EL (cell line): ENCODE measurements at places on chromosomes 7 and 10.
A peak's percentile ranks its signal among the peaks of the same experiment; 100 is the strongest.

- DNase-seq, result no peak
These were observed 80.3 kb downstream of the WDR11 start for GRCh38 chr10:120931423-120931822.

- DNase-seq, result no peak
These were observed 13.2 kb upstream of the ABCB5 start for GRCh38 chr7:20602306-20602705.

DNA sequence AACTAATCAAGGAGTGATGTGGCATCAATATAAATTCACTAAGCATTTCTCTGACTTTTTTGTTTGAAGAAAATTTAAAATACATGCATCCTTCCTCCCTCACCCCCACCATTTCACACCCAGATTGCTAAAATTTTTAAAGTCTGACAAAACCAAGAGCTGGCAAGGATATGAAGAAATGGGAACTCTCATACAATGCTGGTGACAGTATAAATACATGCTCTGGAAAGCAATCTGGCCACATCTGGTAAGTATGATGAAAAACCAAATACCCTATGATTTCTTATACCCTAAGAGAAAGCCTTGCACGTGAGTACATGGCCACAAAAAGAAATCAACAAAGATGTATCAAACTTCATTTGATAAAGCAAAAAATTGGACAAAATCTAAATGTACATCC lies 31.2 kb downstream of the P4HA1 start:
- no peak for DNase-seq

- DNase-seq, result peak; percentile 15
These were observed 87.0 kb downstream of the IPMK start for GRCh38 chr10:58180666-58181065.

DNA sequence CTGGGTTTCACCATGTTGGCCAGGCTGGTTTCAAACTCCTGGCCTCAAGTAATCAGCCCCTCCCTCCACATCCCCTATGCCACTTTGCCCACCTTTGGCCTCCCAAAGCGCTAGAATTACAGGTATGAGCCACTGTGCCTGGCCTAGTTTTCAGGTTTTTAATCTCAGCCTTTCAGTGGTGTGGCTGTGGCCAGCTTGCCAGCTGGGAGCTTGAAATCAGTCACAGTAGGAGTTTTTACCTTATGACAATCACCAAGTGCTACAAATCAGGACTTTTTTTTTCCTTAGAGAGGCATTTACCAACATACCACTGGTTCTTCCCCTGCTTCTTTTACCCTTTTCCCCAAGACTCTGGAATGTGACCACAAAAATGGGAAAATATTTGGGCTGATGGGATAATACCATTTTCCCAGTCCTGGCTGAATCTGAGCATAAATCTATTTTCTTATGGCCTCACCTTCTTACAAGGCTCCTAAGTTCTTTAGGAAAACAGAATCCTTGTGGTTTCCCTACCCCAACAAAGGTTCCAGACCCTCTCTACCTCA lies 6.2 kb downstream of the STEAP4 start:
- DNase-seq, result no peak

- DNase-seq, result no peak
These were observed 1.6 kb downstream of the PWWP2B start for GRCh38 chr10:132398566-132398991.

DNA sequence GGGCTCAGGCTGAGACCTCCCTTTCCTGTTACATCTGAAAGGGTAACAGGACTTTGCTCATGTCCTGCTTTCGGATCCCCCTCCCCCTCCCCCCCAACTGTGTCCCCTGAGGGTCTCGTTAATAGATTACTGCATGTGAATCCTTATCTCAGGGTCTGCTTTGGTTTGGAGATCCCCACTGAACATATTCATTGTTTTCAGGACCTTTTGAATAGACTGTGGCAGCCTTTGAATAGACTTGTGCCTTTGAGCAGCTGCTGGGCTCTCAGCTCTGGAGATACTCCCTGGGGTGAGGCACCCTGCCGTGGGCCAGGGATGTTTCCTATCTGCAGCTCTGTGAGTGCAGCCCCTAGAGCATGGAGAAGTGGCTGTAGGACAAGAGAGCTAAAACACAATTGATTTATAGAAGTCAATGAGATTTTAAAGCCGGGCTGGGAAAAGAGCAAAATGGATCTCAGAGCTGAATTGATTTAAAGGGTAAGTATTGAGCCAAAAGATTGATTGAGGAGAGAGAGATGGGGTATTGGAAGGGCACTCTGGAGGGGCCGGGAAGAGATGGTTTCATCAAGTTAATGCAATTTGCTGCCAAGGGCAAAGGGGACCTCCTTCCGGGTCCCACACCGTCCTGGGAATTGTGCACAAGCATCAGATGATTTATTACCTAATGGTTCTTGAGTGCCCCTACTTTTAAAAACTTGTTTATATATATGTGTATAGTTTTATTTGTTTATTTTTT lies 9.9 kb downstream of the ARHGAP22 start:
- DNase-seq, result no peak

GRCh38 chr10:62018131-62018911 lies 116.8 kb downstream of the ARID5B start:
- no peak for DNase-seq

DNA sequence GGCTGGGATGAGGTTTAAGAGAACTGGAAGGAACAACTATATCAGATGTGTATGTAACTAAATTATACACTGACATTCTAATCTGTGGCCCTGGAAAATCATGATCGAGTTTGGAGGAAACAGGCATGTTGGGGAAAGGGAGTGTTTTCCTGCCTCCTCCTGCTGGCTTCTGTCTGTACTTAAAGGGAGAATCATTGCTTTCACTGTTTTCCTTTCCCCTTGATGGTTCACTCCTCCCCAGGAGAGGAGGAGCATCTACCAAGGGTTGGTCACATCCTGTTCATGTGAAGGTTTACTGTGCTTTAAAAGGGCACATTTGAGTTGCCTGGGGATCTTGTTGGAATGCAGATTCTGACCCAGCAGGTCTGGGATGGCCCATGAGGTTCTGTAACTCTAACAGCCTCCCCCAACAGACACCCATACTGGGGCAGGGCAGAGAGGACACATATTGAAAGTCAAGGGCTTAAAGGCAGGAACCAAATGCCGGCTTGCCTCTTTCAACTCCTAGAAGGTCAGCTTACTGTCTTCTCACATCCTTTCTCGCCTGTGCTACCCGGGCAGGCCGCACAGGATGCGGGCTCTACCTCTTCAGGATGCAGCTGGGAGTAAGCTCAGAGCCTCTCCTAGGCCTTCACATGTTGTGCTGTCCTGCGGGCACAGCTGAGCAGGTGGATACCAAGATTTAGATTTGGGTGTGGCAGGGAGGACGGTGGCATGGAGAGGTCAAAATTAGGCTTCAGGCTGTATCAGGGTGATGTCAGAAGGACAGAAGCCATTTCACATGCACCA lies 694.8 kb downstream of the KCNMA1 start:
- DNase-seq, result peak; percentile 21

DNA sequence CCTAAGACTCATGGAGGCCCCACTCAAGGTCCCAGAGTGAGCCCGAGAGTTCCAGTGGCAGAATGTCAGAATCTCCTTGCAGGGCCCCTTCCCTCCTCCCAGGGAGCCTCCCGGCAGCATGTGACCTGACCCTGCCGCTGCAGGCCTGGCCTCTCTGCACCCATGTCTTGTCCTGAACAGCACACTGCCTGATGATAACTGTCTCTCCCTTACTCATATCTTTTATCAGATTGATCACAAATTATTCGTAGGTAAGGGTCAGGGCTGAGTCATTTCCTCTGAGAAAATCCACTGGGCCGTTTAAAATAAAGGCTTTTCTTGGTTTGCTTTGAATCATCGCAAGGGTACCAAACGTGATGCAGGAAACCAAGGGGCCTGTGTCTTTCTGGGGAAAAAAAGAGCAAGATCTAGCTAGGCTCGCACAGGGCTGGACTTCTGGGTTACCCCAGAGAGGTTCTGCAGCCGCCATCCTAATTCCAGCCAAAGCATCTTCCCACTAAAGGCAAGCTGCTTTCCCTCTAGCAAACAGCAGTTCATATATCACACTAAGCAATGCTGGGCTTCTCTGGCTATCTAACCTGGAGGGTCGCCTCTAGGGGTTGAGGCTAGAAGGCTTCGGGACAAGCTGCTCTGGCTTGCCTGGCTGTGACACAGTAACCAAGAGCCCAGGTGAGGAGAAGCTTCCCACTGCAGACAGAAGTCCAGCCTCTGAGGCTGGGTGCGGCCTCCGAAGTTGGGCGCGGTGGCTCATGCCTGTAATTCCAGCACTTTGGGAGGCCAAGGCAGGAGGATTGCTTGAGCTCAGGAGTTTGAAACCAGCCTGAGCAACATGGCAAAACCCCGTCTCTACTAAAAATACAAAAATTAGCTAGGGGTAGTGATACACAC lies 104.9 kb downstream of the SPDYE5 start:
- DNase-seq, result peak; percentile 60
